ENCODE measurements at places on chromosomes 7 and 10. TPM values are rescaled to one million over a fixed set of nuclear protein-coding genes. Genes with fewer than 3 reads are reported as not detected.

CALML3 gene
- 402 TPM for total RNA-seq

AS3MT gene
- total RNA-seq = 3.4 TPM

LIPN gene
- total RNA-seq = 2.2 TPM

TRPV5 gene
- not detected for total RNA-seq

GLI3 gene
- 9.0 TPM for total RNA-seq

CCDC146 gene
- 25.0 TPM for total RNA-seq

NKX1-2 gene
- 2.3 TPM for total RNA-seq

CDHR3 gene
- total RNA-seq = 2.5 TPM

SPDYE6 gene
- not detected for total RNA-seq

CRYGN gene
- total RNA-seq = not detected

BUD31 gene
- total RNA-seq = 56.3 TPM

EN2 gene
- total RNA-seq = not detected

NPSR1 gene
- total RNA-seq = not detected

ANK3 gene
- 25.2 TPM for total RNA-seq

PHYH gene
- total RNA-seq = 9.9 TPM

SFRP5 gene
- 0.70 TPM for total RNA-seq

WEE2 gene
- not detected for total RNA-seq

ACTL6B gene
- not detected for total RNA-seq

ATRNL1 gene
- 0.64 TPM for total RNA-seq

H2BK1 gene
- not detected for total RNA-seq

HDAC9 gene
- total RNA-seq = 1.8 TPM

PLPP4 gene
- total RNA-seq = not detected

GJD4 gene
- not detected for total RNA-seq

PPP1R17 gene
- total RNA-seq = not detected

ZNF511 gene
- 26.7 TPM for total RNA-seq

PTPRZ1 gene
- 33.6 TPM for total RNA-seq

SPDYE1 gene
- total RNA-seq = not detected

GOLGA7B gene
- total RNA-seq = 0.30 TPM

OR6B1 gene
- not detected for total RNA-seq

PAX4 gene
- total RNA-seq = not detected

GNGT1 gene
- total RNA-seq = not detected

KDM7A gene
- 17.1 TPM for total RNA-seq

DYDC2 gene
- not detected for total RNA-seq

MOSPD3 gene
- total RNA-seq = 22.4 TPM

AOAH gene
- total RNA-seq = 7.9 TPM

UBE2D4 gene
- total RNA-seq = 9.4 TPM

LAMB1 gene
- total RNA-seq = 22.5 TPM

HGF gene
- 0.79 TPM for total RNA-seq

COMTD1 gene
- 110 TPM for total RNA-seq

LANCL2 gene
- total RNA-seq = 12.4 TPM

HABP2 gene
- 0.09 TPM for total RNA-seq

FFAR4 gene
- not detected for total RNA-seq

NEUROD6 gene
- total RNA-seq = not detected

CHRM2 gene
- total RNA-seq = under 0.01 TPM

Data from esophagus squamous epithelium (tissue), 5 donors.